ENCODE measurements at places on chromosomes 7 and 10.

DNA sequence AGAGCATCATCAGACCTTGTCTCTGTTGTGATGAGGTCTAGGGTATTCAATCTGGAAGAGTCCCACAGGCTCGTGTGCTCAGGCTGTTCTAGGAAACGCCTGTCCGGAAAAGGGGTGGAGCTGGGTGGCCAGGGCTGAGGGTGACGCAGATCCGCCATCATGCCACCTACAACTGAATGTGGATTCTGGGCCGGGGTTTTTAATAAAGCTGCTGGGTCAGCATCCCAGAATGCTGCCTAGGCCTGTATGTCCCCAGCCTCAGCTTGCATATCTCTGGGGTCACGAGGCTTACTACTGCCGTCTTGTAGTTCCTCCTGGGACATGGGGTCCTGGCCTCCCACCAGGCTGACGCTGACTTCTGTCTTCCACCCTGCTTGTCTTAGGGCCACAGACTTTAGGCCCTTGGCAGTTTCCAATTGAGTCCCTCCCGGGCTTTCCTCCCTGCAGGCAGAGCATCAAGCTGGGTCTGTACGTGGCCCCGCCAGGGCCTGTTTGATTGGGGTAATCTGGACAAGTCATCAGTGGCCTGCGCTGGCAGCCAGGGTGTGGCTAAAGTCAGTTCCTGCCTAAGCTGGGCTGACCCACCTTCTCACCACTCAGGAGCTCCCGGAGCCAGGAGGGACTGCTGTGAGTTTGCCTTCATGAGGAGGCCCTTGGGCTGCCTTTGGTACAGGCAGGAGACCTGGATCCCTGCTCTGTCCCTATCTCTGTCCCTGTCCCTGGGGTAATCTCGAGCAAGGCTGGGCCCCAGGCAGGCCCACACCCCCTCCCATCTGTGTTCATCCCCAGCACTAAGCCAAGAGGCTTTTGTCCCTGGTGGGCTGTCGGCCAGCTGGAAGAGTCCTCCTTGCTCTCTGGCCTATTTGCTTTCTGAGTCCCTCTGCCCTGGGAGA, 79.9 kb downstream of the ZMIZ1 start:
- DNase-seq, result peak; percentile 60

GRCh38 chr10:70270952-70271351, 12.9 kb downstream of the NPFFR1 start:
- no peak for DNase-seq

GRCh38 chr7:136523571-136523970, 344.9 kb upstream of the CHRM2 start:
- DNase-seq, result peak; percentile 20

DNA sequence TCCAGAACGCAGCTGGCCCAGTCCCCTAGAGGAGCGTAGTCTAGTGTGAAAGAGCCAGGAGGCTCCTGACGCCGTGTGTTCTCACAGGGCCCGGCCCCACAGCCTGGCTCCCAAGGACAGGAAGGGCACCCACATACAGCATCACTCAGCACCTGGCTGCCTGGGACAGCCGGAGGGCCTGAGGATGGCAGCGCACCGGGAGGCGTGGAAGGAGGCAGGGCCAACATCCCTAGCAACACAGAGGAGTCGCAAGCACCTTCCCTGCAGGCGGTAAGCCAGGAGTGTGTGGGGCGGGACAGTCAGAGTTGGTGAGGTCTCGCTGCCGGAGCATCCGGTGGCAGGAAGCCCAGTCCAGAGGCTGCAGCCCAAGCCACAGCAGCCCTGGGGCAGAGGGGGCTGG, 125.8 kb downstream of the MAD1L1 start:
- no peak for DNase-seq

DNA sequence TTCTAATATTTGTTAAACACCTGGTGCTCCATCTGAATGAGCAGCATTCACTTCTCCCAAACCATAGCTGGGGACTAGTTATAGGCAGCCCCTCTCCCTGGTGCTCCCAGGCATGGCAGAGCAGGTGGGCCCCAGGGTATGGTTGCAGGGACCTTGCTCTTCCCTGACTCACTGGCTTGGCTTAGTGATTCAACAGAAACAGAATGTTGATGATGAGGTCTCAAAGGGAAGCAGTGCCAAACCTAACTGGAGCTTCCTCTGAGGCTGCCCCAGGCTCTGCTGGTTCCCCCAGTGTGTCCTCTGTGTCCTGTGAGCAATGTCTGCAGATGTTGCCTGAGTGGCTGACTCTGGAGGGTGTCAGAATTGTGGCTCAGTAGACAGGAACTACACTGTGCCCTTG, 3.7 kb downstream of the GPR26 start:
- peak; percentile 85 for DNase-seq

GRCh38 chr10:33897291-33897752, 562.9 kb upstream of the NRP1 start:
- peak; percentile 27 for DNase-seq
